ENCODE measurements at places on chromosomes 3 and 15.

DNA sequence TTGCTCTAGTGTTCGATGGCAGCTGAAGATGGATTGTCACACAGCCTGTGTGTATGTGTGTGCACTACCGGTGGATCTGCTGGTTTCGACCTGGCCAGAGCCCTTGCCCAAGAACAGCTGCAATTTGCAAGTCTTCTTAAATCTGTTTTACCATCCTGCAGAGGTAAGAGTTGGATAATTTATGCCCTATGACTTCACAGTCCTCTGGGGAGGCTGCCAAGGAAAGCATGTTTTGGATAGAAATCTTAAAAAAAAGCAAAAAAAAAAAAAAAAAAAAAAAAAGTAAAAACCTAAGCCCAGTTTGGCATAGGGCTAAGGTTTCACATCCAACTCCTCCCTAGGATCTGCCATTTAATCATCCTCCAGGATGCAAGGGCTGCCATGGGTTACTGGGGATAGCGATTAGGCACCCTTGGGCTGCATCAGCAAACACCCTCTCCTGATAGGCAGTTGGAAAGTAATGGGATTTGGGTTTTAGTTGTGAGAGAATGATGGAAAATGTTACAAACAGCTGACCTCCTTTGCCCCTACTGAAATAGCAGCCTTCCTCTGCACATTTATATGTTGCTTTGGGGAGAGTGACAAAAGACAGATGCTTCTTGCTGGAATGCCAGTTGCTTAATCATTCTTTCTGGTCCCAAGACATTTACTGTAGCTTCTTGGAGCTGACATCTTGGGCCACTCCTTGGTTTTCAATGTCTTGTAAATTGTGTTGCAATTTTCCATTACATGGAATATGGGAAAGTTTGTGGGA lies 35.4 kb downstream of the CD200R1L start:
- DNase-seq, result no peak

DNA sequence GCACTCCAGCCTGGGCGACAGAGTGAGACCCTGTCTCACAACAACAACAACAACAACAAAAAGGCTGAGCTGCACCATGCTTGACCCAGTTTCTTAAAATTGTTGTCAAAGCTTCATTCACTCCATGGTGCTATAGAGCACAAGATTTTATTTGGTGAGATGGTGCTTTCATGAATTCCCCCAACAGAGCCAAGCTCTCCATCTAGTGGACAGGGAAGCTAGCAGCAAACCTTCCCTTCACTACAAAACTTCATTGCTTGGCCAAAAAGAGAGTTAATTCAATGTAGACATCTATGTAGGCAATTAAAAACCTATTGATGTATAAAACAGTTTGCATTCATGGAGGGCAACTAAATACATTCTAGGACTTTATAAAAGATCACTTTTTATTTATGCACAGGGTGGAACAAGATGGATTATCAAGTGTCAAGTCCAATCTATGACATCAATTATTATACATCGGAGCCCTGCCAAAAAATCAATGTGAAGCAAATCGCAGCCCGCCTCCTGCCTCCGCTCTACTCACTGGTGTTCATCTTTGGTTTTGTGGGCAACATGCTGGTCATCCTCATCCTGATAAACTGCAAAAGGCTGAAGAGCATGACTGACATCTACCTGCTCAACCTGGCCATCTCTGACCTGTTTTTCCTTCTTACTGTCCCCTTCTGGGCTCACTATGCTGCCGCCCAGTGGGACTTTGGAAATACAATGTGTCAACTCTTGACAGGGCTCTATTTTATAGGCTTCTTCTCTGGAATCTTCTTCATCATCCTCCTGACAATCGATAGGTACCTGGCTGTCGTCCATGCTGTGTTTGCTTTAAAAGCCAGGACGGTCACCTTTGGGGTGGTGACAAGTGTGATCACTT lies 2.0 kb downstream of the CCR5 start:
- no peak for DNase-seq

GRCh38 chr15:62626903-62627302 lies 415.6 kb upstream of the TPM1 start:
- DNase-seq, result no peak

GRCh38 chr3:41198526-41198925 lies 779 bp upstream of the CTNNB1 start:
- peak; percentile 33 for DNase-seq

GRCh38 chr15:61809216-61809615 lies 251.0 kb downstream of the VPS13C start:
- no peak for DNase-seq

DNA sequence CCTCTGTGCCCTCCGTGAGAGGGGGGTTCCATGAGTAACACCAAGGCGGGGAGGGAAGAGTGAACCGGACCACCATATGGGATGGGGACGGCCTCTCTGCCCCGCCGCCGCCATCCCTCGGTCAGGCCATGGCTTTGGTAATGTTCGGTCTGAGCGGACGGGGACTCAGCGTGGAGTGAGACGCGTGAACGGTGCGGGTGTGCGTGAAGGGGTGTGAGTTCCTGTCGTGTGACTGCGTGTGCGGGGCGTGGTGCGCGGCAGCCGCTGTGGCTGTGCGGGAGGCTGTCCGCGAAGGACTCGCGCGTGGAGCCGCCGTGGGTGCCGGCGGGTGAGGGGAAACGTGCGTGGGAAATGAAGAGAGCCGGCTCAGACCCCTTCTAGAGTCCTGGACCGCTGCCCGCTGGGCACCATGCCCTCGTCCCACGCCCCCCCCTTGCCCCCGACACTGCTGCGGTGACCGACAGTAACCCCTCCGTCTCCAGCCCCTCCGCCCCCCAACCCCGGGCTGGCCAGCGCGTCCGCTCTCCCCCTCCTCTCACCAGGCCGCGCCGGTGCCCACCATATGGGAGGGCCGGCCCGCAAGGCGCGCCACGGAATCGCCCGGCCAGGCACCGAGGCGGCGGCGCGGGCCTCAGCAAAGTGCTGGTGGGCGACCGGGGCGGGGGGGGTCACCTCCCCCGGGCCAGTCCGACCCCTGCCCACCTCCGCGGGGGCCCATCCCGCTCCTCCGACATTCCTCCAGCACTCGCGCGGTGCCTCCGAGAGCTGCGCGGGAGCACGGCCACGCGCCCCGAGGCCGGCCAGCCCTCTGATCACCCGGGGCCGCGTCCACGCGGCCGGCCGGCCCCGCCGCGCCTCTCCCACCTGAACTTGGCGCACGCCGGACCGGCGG lies 589 bp downstream of the KLF15 start:
- no peak for DNase-seq

GRCh38 chr3:187713504-187713903 lies 11.1 kb upstream of the RTP2 start:
- no peak for DNase-seq

Data from activated naive CD4-positive, alpha-beta T cell (primary cell).